ENCODE measurements at places on chromosomes 11 and 22.
A peak's percentile ranks its signal among the peaks of the same experiment; 100 is the strongest.

DNA sequence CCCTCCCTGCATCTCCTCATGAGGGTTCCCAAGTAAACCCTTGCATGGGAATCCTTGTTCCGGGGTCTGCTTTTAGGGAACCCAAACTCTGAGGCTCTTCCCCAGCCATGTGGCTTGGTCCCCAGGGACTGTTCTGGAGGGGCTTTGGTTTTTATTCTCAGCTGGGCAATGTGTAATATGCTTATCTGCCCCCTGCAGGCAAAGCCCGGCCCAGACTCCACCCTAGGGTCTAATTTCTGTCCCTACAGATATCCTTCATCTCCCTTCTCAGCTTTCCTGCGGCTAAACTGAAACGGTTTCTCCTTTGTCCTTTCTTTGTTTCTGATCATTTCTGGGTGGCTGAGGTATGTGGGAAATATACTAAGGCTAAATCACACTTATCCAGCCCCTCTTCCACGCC is 37.1 kb downstream of the TST start:
- no peak for DNase-seq

DNA sequence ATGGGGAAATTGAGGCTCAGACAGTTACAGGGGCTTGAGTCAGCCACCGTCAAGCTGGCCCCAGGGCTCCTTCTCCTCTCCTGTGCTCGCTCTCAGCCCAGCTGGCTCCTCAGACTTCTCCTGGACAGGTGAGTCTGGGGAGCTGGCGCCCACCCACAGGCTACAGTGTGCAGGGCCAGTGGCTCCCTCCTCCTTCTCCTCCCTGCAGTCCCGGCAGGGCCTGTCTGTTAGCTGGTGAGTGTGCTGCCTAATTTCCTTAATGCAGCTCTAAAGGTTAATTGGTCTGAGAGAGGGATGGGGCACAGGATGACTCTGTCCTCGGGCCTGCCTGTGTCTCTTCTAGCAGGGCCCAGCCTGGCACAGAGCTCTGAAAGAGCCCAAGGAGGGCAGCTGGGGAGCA is 31.7 kb downstream of the LMO1 start:
- no peak for DNase-seq

GRCh38 chr11:6321961-6322362 is 1.7 kb upstream of the CAVIN3 start:
- no peak for DNase-seq

- no peak for DNase-seq
Measured at GRCh38 chr22:49340406-49340805, 487.3 kb downstream of the BRD1 start.

- no peak for DNase-seq
Measured at GRCh38 chr22:25137577-25138525, 61.8 kb upstream of the CRYBB3 start.

DNA sequence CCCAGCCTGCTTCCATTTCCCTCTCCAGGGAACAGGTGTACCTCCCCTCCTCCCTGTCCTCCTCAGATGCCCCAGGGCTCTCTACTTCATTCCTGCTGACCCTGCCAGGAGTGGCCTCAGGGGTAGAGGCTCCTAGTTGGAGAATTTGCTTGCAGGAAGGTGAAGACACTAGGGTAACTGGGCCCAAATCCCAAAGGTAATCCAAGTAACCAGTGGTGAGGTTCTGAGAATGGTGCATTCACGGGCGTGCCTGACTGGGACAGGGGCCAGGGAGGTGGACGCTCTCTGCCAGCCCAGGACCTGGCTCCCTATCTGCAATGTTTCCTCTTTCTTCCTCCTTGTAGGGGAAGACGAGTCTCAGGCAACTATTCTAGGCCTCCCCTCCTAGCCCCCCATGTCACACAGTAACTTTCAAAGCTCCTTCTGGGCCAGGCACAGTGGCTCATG is 2.9 kb downstream of the SLC35C1 start:
- no peak for DNase-seq

GRCh38 chr11:130582981-130583380 is 134.5 kb downstream of the ADAMTS15 start:
- no peak for DNase-seq

GRCh38 chr11:61814247-61814957 is 2.4 kb downstream of the FADS1 start:
- no peak for DNase-seq

- peak; percentile 23 for DNase-seq
Measured at GRCh38 chr22:36405671-36406538, 18.1 kb upstream of the MYH9 start.

GRCh38 chr11:121608545-121609098 is 155.9 kb upstream of the SORL1-AS1 start:
- no peak for DNase-seq

GRCh38 chr11:70432065-70432464 is 33.7 kb downstream of the CTTN start:
- no peak for DNase-seq

DNA sequence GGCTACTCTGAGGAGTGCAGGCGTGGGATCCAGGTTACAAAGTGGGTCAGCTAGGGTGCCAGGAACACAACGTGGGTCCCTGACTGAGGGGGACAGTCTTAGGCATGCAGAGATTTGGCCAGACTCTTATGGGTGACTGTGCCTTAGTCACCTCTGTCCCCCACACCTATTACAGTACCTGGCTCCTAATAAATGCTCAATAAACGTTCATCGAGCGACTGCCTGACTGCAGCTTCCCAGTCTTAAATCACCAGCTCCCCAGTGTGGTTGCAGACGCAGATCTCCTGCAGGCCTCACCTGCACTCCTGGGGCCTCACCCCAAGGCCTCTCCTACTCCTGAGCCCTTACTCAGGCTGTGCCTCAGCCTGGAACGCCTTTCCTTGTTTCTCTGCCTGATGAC is 3.2 kb upstream of the SUN2 start:
- DNase-seq, result no peak

DNA sequence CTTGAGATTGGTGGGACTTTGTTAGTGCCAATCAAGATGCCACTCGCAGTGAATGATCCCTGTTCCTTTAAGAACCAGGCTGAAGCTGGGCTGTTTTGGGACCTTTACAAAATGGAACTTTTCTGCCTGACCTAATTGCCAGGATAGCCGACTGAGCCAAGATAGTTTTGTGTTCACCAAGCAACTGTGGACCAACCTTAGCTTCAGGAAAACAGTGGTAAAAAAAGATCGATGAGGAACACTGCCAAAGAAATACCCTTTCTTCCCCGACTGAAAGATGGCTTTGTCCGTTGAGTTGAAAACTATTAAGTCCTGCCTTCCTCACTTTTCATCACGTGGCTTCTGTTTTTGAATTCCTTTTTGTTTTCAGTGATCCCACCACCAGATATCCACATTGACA is 157.9 kb upstream of the SORL1-AS1 start:
- no peak for DNase-seq

DNA sequence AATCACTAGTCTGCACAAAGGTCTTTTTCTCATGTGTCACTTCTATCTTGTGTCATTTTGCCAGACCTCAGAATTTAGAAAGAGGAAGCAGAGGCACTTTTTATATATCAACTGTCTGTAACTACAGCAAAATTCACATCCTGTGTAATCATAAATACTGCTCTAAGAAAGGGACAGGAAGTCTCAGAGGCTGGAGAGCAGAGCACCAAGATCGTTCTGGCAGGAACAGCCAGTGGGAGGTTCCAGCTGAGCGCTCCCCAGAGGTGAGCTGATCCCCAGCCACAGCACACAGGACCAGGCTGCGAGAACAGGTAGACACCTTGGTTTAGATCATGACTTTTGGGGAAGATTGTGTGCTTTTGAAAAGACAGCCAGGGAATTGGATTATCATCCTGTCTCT is at the start of gene MS4A7:
TSS of gene MS4A7 (plus strand) at position 179 of the 400 bp plus-strand sequence. CDS start 4,610 bp downstream, outside the sequence.
- no peak for DNase-seq

- DNase-seq, result no peak
Measured at GRCh38 chr22:29117799-29118477, 45.1 kb downstream of the KREMEN1 start.

DNA sequence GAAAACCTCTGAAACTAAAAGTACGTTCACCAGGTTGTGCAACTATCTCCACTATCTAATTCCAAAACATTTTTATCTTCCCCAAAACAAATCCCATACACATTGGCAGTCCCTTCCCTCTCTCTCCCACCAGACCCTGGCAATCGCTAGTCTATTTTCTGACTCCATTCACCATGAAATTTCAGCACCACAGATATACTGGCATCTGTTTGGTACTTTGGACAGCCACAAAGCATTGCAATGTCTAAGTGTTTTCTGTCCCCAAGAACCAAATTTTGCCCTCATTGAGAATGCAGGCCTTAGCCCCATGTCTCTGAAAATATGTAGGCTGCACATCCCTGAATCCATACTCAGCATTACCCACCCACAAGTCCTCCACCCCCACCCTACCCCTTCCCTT is 28.0 kb upstream of the KCNJ11 start:
- DNase-seq, result no peak

All from stimulated activated CD8-positive, alpha-beta memory T cell treated with anti-CD3 and anti-CD28 coated beads, Interleukin-7, amount 100 ng/mL, for 1 hour (primary cell).